Stimulated activated CD8-positive, alpha-beta memory T cell treated with anti-CD3 and anti-CD28 coated beads, Interleukin-4, amount 100 ng/mL, for 24 hours (primary cell): ENCODE measurements at places on chromosomes 6 and 20.

GRCh38 chr20:7432612-7433011 lies 507.6 kb downstream of the HAO1 start:
- DNase-seq, result no peak

DNA sequence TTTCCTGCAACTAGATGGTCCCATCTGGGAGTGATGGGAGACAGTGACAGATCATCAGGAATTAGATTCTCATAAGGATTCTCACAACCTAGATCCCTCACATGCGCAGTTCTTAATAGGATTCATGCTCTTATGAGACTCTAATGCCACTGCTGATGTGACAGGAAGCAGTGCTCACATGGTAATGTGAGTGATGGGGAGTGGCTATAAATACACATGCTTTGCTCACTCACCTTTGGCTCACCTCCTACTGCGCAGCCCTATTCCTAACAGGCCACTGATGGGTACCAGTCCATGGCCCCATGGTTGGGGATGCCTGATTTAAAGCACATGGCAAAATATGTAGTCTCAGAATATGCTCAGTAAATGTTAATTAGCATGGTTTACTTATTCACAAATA lies 80.6 kb upstream of the MBOAT1 start:
- no peak for DNase-seq

- DNase-seq, result no peak
These were observed 95.3 kb upstream of the MAN1A1 start for GRCh38 chr6:119444642-119445557.

DNA sequence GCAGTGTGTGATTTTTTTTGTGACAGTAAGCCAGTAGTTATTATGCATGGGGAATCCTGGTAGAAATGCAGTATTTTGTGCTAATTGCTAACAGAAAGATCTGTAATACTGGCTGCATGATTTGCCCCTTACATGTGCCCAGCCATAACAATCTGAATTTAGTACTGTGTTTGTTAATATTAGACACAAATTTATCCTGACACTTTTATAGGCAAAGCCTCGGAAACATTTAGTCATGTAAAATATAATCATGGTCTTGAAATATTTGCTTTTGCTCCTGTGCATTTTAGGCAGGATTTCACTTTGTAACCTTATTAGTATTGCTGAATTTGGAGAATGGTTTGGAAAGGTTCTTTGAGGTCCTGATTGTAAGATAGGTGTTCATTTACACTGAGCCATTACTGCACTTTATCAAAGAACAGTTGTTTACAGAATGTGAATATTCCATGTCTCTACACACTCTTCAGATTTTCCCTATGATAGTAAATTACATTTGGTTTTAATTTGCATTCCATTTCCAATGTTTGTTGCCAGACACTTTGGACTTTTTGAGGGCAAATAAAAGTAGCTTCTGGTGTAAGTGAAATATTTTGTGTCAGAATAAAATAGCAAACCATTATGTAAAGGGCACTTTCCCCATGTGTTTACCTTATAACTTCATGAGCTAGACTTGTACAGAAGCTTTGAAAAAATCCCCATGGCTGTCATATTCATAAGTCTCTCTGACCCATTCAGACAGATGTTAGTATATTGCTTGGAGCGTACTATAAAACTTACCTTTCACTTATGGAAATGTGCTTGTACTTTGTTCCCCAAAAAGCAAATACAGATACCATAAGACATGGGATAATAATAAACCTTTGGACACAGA lies 349.9 kb downstream of the ARHGAP18 start:
- DNase-seq, result no peak

DNA sequence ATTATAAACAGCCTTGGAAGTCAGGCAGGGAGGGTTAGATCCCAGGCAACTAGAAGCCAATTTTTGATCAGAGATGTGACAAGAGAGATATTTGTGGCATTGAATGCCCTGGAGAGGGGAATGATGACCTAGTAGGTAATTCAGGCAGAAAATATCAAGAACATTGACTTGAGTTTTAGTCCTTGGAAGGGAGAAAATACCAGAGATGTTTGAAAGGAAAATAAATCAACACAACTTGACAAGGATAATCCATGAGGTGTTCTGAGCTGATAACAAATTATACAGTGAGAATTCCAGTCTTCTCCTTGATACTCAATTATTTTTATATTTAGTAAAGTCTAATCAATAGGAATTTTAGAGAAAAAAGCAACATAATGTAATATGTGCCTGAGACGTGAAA lies 10.6 kb upstream of the MARCKS start:
- DNase-seq, result no peak

DNA sequence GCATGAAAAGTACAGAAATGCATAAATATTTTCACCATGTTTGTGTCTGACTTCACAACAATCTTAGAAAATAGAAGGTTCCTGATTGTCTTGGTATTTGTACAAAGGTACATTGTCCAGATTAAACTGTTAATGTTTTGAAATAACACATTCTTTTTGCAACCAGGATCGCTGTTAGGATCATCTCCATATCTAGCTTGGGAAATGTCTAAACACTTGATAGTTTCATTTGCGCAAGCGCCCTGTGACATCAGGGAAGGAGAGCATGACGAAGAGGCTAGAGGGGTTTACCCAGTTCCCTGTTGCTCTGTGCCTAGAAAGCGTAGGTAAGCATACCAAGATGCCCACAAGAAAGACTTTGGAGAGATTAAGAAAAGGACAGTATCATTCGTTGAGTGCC lies 19.4 kb downstream of the ALDH8A1 start:
- DNase-seq, result no peak

DNA sequence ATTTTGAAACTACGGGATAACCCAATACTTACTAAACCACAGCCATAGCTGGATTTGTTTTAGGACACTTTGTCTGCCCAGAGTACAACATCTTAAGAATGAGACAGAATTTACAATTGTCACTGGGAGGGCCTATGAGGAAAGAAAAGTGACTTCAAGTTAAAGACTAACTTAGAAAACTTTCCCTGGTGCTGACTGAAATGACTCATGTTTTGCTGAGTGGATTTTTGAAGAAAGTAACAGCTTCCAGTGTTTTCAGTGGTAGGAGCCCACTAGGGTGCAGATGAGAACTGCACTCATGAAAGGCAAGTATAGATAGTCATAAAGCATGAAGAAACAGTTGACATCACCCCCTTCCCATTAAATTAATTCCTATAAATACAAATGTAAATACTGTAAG lies 988.2 kb upstream of the MAP3K7 start:
- DNase-seq, result no peak

GRCh38 chr6:45327956-45328522 lies at the start of gene RUNX2:
Gene RUNX2 (plus strand): TSS chr6:45328330. CDS start chr6:45328727, 397 bp downstream.
- no peak for DNase-seq

DNA sequence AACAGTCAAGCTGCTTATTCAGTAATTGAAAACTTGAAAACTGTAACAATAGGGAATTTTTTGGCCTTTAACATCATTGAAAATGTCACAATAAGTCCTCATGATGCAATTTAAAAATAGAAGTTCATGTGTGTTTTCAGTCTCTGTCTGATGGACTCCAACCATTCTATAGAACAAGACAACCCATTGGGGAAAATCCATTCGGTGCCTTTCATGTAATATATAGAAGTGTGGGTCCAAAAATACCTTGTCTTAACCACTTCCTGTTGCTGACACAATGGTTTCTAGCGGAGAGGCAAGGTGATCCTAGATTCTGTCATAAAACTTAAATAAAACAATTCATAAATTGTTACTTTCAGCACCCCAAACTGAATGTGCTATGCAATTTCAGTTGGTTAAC lies 1131.3 kb upstream of the MAP3K7 start:
- DNase-seq, result no peak

DNA sequence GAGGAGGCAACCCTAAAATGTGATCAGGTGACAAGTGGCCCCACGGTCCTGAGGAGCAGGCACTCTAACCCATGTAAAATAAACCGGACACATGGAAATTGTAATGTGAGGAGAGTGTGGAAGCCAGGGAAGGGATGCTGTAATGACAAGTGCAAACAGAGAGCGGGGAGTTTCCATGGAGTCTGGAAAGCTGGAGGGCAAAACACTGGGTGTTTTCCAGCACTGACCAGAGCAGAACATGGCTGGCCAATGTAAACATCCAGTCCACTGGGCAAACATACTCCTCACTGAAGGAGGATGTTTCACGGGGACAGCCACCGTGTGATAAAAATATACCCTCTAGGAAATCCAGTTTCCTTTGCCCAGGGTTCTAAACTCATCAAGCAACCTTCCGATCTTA lies 219.0 kb upstream of the JARID2 start:
- DNase-seq, result no peak

- DNase-seq, result no peak
These were observed 11.7 kb downstream of the CTCFL start for GRCh38 chr20:57513199-57513598.

GRCh38 chr6:114989279-114989964 lies 646.6 kb upstream of the HS3ST5 start:
- DNase-seq, result no peak

- no peak for DNase-seq
These were observed 121.3 kb downstream of the TFAP2B start for GRCh38 chr6:50939931-50940330.

DNA sequence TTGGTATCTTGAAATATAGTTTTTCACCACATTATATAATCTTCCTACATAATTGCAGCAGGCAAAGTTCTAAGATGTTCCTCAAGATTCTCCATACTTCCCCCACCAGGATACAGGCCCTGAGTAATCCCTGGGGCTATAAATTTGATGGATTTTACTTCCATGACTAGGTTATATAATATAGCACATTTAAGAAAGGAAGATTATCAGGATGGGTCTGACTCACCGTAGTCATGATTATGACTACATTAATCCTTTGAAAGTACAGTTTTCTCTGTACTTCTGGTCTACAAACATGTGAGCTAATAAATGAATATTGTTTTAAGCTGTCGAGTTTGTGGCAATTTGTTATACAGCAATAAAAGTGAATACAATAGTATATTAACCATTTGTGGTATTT lies 122.5 kb downstream of the MACROD2 start:
- DNase-seq, result no peak

GRCh38 chr6:25173951-25174474 lies 105.2 kb upstream of the CARMIL1 start:
- DNase-seq, result no peak

- no peak for DNase-seq
These were observed 51.3 kb upstream of the UFL1 start for GRCh38 chr6:96470296-96470695.

GRCh38 chr6:46862381-46862780 lies 59.4 kb downstream of the ADGRF5 start:
- no peak for DNase-seq

DNA sequence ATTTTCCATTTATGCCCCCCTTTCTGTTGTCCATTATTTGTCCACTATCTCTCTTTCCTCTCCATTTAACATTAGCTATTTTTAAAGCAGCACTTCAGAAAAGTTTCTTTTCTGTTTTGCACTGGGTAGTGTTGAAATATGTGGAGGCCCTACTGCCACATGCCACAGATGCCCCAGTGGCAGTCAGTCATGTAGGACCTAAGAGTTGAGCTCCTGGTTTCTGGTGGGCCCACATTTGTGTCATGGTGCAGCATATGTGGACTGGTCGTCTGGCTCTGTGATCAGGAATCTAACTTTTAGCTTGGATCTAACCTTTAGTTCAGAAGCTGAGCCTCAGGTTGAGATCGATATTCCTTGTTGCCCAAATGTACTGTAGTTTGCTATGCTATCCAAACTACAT lies 54.8 kb downstream of the HFE start:
- no peak for DNase-seq

- no peak for DNase-seq
These were observed 19.1 kb downstream of the GNAS start for GRCh38 chr20:58871533-58872102.
